ENCODE measurements at places on chromosomes 7 and 10.

GRCh38 chr7:39016609-39017008 is 38.9 kb downstream of the POU6F2 start:
- DNase-seq: no peak

DNA sequence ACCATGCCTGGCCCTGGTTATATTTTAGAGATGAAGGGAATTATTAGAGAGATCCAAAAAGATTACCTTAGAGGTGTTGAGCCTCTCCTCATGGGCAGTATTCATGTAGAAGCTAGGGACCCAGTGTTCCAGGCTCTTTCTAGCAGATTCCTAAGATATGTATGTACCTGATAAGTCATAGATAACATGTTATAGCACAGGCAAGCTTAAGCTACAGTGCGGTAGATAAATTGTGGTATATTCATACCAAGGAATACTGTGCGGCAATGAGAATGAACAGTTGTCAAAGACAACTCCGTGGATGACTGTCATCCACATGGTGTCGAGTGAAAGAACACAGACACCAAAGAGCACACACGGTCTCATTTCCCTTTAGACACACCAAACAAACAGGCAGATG is 53.1 kb downstream of the TACR2 start:
- DNase-seq: no peak

- DNase-seq: no peak
Observed at GRCh38 chr10:80144696-80145131, 12.2 kb downstream of the PLAC9 start.

DNA sequence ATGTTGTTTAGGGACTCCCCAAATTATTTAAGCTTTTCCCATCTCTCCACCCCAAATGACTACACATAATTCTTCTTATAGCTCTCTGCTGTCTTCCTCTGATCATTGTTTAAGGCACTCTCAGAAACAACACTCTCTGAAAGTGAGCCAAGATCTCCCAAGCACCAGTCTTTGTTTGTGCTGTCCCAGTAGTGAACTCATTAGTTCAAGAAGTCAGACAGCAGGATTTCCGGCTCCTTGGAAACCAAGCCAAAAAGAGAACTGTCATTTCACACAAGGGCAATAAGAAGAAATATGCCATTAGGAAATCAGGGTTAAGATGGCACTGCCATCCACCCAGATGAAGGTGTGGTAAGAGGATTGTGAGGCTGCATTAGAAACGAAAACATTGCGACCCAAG is 83.1 kb downstream of the FZD1 start:
- DNase-seq: no peak

DNA sequence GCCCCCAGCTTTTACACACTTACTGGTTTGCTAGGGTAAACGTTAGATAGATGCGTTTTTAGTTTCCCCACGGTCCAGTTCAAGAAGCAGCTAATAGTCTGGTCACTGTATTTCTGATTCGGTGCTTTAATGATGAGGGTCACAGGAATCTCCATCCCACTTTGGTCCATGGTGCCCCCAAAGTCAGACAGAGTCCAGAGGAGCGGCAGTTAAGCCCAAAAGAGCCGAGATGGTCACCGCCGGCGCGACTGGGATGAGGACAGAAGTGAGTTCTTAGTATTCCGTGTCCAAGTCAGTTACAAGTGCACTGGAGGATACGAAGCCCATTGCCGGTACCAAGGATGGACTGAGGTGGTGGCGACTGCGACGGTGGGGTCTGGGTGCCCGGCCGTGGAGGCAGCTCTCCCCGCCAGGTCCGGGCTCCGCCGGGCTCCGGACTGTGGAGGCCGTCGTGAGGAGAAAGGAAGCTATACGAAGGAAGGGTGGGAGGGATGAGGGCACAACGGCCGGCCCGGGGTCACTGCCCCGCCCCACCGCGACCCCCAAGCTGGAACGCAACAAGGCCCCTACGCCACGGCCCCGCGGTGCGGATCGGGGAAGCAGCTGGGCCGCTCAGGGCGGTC is 663 bp downstream of the HERPUD2 start:
- no peak for DNase-seq

DNA sequence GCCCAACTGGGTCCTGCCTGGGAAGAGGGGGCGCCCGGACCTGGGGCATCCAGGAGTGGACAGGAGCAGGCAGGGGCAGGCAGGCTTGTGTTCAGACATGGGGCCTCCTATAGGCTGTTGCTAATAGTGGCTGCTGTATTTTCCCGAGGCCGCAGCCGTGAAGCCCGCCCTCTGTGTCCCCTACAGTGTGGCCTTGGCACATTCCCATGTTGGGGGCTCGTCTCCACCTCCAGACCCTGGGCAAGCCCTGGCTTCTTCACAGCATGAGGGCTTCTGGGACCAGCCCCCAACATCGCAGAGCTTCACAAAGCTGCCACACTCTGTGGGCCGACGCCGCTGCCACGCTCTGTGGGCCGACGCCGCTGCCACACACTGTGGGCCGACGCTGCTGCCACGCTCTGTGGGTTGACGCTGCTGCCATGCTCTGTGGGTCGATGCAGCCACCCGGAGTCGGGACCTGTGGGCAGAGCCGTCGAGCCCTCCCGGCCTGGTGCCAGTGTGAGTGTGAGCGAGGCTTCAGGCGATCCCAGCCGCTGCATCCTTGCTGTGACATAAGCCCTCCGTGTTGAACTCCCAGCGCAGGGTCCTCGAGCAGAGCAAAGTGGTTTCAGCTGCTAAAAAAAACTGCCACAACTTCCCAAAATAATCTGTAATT is 109.0 kb downstream of the INPP5A start:
- no peak for DNase-seq

GRCh38 chr7:140004672-140005071 is 58.1 kb downstream of the PARP12 start:
- no peak for DNase-seq

DNA sequence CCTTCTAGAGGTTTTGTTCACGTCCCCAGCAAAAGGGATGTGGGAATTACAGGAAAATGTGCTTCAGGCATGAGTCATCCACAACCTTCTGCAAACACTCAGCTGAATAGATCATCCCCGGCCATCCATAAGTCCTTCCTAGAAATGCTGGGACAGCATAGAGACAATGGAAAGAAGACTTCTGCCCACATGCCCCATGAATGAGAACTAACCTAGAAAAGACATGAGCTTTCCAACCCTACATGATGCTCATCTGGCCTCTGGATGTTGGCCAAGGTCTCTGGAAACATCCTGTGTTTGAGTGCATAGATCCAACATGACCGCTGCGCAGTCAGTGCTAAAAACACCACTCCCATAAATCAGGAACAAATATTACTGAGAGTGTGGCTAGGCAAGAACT is 277.5 kb downstream of the PLXNA4 start:
- DNase-seq: no peak

DNA sequence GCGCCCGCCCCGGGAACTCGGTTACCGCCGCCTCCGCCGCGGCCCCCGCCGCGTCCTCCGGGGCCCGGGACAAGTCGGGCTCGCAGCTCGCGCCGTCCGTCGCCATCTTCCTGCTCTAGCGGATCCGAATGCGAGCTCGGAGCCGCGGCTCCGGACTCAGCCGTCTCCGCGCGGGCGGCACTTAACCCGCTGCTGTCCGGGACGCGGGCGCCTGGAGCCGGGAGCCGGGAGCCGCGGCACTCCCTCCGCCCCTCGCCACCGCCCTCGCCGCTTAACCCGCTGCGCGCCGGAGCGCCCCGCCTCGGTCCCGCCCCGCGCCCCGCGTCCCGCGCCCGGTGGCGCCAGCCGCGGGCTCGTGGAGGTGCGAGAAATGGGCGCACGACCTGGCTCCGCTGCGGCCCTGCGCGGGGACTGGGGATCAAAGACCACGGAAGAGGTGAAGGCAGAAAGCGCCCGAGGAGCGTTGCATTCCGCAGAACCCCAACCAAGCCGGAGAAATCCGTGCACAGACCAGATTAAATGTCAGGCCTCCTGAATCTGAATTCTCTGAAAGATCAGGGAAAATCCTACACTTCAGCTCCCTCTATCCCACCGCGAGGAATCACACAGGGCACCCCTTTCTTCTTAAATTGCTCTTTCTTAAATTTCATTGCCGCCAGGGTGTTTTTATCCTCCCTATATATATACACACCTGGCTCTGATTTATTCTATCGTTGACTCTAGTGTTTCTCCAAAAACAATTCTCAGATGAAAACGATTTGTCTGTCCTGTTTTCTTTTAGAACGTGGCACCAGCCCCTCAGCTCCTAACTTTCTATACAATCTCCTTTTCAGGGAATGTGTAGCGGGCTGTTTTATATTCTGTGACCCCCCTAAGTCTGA is at the start of gene CTTNBP2:
CTTNBP2 (minus strand) TSS at position 132 of the 881 bp plus-strand sequence; CDS start at position 106, 26 bp downstream.
- DNase-seq: no peak

GRCh38 chr10:4549139-4549653 is 276.8 kb upstream of the AKR1E2 start:
- no peak for DNase-seq

DNA sequence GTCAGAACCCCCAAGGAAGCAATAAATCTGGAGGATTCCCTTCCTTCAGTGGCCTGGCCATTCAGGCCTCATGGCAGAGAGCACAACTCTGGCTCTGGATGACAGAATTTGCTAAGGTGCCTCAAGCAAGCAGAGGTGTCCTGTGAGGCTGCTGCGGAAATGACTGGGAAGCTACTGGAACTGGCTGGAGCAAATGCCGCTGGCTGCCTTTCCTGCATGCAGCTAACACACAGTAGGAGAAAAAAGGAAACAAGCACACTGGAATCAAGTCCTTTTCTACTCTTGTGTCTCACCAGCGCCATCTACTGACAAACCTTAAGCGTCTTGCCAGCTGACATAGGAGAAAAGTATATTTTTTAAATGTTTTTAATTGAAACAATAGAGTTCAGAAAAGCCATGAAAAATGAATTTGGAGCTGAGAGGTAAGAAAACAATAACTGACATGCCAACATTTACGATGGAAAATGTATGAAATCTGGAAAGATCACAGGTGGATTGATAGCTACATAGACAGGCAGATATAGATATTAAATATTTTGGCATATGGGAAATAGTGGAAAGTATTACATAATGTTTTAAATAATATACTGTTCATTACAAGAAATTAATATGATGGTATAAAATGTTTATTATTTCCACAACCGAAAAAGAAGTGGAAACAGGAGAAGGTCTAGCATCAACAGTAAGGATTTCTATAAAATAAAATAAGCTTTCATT is 951.6 kb downstream of the ANKRD7 start:
- DNase-seq: no peak

DNA sequence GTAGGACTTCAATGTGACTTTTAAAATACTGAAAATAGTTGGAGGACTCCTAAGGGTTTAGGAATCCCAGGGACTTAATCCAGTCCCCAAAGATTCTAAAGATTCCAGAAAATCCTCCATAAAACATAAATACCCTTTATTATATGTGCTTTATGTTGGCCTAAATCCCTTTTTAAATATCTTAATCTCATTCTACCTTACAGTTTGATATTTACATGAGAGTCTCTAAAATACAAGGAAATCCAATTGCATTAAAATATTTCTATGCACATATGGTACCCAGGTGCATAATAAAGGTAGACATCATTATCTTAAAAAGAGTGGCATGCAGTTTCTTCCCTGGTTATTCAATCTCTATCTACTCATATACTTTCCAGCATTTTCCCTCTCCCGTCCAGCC is 51.8 kb downstream of the BPGM start:
- DNase-seq: no peak

GRCh38 chr10:70615784-70616522 is 13.4 kb upstream of the PRF1 start:
- DNase-seq: no peak

- peak; percentile 76 for DNase-seq
Observed at GRCh38 chr7:100088621-100089457, at the start of gene COPS6. TSS of gene COPS6 (plus strand) at chr7:100088969. CDS start at chr7:100088991, 22 bp downstream.

GRCh38 chr7:96344236-96344635 is 22.3 kb upstream of the SLC25A13 start:
- no peak for DNase-seq

Measured in stimulated activated naive B cell treated with anti-CD40 and anti-IgM and Interleukin-4, amounts not matched to agents 10 μg/mL and 1 μg/mL and 100 μg/mL, for 72 hours (primary cell).